NB4 (cell line): ENCODE measurements at places on chromosomes 12 and 14.

DNA sequence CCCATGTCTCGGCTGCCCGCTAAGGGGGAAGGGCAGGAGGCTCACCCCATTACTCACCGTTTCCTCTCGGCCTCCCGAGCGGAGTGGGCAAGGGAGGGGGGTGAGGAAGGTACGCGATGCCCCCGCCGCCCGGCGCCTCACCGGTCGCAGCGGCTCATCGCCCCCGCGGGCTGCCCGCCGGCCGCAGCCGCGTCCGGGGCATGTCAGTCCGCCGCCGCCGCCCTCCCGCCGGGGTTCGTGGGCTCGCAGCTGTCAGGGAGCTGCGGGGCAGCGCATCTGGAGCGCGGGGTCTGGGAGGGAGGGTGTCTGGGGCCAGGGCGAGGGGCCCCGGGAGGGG is 461 bp downstream of the SLC8A3 start:
- no peak for DNase-seq

- DNase-seq: no peak
Observed at GRCh38 chr14:48430805-48431204, 755.4 kb upstream of the MDGA2 start.

- no peak for DNase-seq
Observed at GRCh38 chr12:14668591-14668990, 27.8 kb downstream of the GUCY2C start.

GRCh38 chr14:106883218-106883692 is 1356.9 kb downstream of the TMEM121 start:
- DNase-seq: peak; percentile 55

DNA sequence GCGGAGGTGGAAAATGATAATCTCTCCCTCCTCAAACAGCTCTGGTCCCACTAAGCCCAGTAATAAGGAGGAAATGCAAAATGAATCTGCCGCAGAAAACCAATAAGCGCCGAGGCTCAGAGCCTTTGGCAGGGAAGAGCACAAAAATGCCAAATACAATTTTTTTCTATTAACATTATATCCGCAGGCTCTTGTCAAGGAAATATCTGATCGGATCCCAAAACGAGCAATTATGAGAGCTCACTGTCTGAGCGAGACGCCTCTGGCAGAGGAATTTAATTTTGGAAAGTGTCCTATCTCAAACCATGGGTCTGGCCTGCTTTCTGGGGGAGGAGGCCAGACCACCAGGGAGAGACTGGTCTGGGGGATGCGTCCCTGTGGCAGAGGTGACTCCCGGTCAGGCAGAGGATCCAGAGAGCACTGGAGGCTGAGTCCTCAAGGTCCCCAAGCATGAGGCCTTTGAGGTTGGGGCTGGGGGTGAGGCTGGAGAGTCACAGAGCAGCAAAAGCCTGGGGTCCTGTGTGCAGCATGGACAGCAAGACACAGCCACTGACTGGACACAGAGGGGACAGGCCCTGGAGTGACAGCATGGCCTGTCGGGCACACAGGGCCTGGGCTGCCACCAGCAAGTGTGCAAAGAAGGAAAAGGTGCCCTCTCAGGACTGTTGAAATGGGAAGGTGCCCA is 342.8 kb upstream of the SFSWAP start:
- no peak for DNase-seq

- peak; percentile 24 for DNase-seq
Observed at GRCh38 chr12:19196959-19197630, 67.6 kb downstream of the PLEKHA5 start.
